A549 treated with Hydrocortisone at 1 μM for 4 hours (cell line): ENCODE measurements at places on chromosomes 1 and 21. TPM values are rescaled to one million over a fixed set of nuclear protein-coding genes. Genes with fewer than 3 reads are reported as not detected.

PIGV gene
- total RNA-seq = 5.5 to 6.9 TPM (median 6.3 TPM) in 5 replicates

SPATA46 gene
- total RNA-seq = not detected in 5 replicates

PRR9 gene
- not detected in 5 replicates for total RNA-seq

SNRPE gene
- 152 to 265 TPM (median 251 TPM) in 5 replicates for total RNA-seq

UTS2 gene
- total RNA-seq = not detected in 5 replicates

FCER1G gene
- 0.22 to 0.43 TPM (median 0.28 TPM) in 3 of 5 replicates, not detected in the others for total RNA-seq

OR4F29 gene
- total RNA-seq = not detected in 5 replicates

TESK2 gene
- total RNA-seq = 0.08 to 0.32 TPM (median 0.17 TPM) in 5 replicates

OR2L5 gene
- total RNA-seq = not detected in 5 replicates

TMEM9 gene
- 83.3 to 84.7 TPM (median 83.6 TPM) in 5 replicates for total RNA-seq

KCNJ9 gene
- total RNA-seq = not detected in 5 replicates

TPTE gene
- total RNA-seq = not detected in 5 replicates

NTPCR gene
- 80.6 to 92.6 TPM (median 82.9 TPM) in 5 replicates for total RNA-seq

SPATA1 gene
- 0.63 to 1.6 TPM (median 1.5 TPM) in 5 replicates for total RNA-seq

SYTL1 gene
- total RNA-seq = 0.26 to 0.56 TPM (median 0.51 TPM) in 5 replicates

KLHDC7A gene
- 1.2 to 2.3 TPM (median 1.3 TPM) in 5 replicates for total RNA-seq

LMX1A gene
- not detected in 5 replicates for total RNA-seq

S100A16 gene
- total RNA-seq = 487 to 581 TPM (median 545 TPM) in 5 replicates
